ENCODE measurements at places on chromosomes 12 and 14.

DNA sequence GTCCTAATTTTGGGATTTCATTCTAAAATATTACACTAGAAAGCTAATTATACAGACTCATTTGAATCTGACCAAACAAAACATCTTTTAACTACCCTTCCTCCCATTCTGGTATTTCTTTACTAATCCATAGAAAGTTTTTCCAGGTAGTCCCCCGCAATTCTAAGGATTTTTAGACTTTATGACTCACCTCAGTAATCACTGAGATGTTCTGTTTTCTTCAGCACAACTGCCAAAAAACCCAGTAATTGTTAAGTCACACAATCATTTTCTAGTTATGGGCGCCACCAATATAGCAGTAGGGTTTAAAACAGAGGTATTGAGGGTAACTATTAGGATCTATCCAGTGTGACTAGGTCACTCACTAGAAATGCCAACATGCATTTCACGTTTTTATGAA is 1.6 kb upstream of the ARID4A start:
- H3K27me3 ChIP-seq = no peaks in the 10 kb centered on the region
- peaks cover 35% of the 10 kb centered on the region for H3K36me3 ChIP-seq
- H3K4me3 ChIP-seq = no peak overlapping the region
- H3K4me1 ChIP-seq = peaks cover 47% of the 10 kb centered on the region

GRCh38 chr14:92225731-92226130 is 97.2 kb upstream of the SLC24A4 start:
- no peaks in the 10 kb centered on the region for H3K36me3 ChIP-seq
- no peak overlapping the region for H3K4me3 ChIP-seq
- H3K27ac ChIP-seq = no peak overlapping the region

GRCh38 chr14:59160506-59160905 is 28.0 kb upstream of the DAAM1 start:
- DNase-seq = no peak
- no peaks in the 10 kb centered on the region for H3K36me3 ChIP-seq
- peaks cover 20% of the 10 kb centered on the region for H3K27me3 ChIP-seq
- H3K27ac ChIP-seq = no peak overlapping the region

DNA sequence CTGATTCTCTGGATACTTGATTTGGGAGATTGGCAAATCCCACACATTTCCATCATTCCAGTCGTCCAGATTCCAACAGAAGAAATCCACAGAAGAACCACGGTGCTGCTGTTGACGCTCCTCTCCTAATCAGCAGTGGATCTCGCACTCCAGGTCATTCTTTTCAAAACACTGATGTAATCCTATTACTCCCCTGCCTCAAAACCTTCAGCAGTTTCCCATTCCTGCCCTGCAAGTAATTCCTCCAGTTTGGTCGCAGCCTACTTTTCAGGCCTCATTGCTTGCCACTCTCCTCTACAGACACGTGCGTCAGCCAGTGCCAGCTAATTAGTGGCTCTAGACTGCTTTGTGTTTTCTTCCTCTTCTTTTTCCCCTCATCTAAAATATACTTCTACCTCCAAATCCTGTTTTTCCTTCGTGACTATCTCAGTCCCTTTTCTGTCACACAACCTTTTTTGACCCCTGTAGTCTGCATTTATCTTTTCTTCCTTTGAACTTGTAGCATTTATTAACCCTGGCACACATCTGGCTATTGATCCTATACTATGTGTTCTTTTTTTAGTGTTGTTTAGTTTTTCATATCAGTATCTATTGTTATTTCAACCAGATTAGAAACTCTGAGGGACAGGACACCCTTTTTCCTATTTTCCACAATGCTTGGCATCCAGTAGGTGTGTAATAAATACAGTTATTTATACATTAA is 36.8 kb downstream of the PRORP start:
- no peaks in the 10 kb centered on the region for H3K27me3 ChIP-seq
- H3K27ac ChIP-seq = no peak overlapping the region
- DNase-seq = no peak
- no peak overlapping the region for H3K4me3 ChIP-seq
- peaks cover 20% of the 10 kb centered on the region for H3K36me3 ChIP-seq

DNA sequence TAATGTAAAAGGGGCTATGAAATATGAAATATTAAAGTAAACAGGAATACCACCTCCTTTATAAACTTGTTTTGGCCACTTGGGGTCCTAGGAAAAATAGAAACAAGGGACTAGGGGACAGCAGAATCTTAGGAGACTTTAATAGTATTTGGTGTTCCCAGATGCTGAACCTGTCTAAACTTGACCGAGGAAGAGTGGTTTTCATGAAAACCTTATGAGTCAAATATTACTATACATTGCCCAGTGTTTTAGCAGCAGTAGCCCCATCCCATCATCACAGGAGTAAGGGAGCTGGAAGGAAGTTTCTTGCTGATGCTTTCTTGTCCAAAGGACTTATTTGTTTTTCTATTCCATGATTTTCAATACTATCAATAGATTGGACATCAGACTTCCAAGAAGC is 177.5 kb upstream of the CAND1 start:
- no peaks in the 10 kb centered on the region for H3K36me3 ChIP-seq
- H3K4me1 ChIP-seq = no peaks in the 10 kb centered on the region
- H3K4me3 ChIP-seq = no peak overlapping the region
- H3K27ac ChIP-seq = no peak overlapping the region

- H3K4me3 ChIP-seq = no peak overlapping the region
- H3K27me3 ChIP-seq = peaks cover 27% of the 10 kb centered on the region
- no peaks in the 10 kb centered on the region for H3K4me1 ChIP-seq
- no peaks in the 10 kb centered on the region for H3K36me3 ChIP-seq
- no peak overlapping the region for H3K27ac ChIP-seq
Measured at GRCh38 chr14:94665121-94665520, 52.9 kb downstream of the SERPINA3 start.

DNA sequence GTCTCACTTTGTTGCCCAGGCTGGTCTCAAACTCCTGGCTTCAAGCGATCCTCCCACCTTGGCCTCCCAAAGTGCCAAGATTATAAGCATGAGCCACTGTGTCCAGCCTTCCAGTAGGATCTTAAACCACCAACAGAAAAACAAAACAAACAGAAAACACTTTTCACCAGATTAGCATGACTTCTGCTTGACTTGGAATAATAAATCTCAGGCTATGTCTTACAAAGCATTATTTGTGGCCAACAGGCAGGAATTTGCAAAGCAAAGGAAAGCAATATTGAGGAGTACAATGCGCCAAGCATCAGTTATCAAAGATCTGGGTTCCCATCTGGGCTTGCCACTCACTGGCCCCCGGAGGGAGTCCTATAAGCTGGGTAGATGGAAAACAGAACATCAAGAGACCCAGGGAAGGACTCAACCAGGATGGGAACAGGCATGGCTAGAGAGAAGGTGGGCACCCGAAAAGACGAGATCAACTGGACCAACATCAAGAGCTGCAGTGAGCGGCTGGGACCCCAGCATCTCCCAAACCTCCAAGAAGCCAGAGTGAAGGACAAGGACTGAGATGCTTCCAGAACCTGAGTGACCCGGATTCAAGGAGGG is 101.2 kb downstream of the TMEM30B start:
- no peak overlapping the region for H3K27ac ChIP-seq
- no peaks in the 10 kb centered on the region for H3K36me3 ChIP-seq

- no peak for DNase-seq
- H3K27me3 ChIP-seq = no peaks in the 10 kb centered on the region
- H3K4me1 ChIP-seq = no peaks in the 10 kb centered on the region
- H3K4me3 ChIP-seq = no peak overlapping the region
Measured at GRCh38 chr14:104782808-104783139, 12.8 kb downstream of the AKT1 start.

DNA sequence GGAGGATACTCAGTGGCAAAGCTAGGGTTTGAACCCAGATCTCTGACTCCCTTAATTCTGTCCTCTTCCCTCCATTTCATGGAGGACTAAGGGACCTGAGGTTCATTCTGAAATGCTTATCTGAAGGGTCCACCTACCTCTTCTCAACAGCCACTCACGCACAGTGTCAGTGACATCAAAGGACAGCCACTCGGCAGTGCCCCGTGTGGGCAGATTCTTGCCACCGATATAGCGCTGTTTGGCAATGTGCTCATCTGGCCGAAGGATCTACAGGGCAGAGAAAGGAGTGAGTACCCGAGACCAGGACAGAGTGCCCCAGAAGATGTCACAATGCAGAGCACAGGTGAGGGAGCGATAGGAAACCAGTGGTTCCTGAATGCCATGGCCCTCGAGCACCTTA is 10.8 kb downstream of the TGFB3 start:
- no peak for DNase-seq
- H3K27ac ChIP-seq = no peak overlapping the region
- H3K27me3 ChIP-seq = no peaks in the 10 kb centered on the region

GRCh38 chr14:104596927-104597351 is 7.6 kb downstream of the TMEM179 start:
- DNase-seq = no peak
- peaks cover 3% of the 10 kb centered on the region for H3K27me3 ChIP-seq
- H3K4me3 ChIP-seq = no peak overlapping the region
- H3K4me1 ChIP-seq = no peaks in the 10 kb centered on the region

GRCh38 chr14:94768521-94769390 is 1.2 kb downstream of the GSC start:
- H3K27me3 ChIP-seq = peaks cover 88% of the 10 kb centered on the region
- H3K27ac ChIP-seq = peak overlapping the region; percentile 55
- peak overlapping the region; percentile 68 for H3K4me3 ChIP-seq
- peaks cover 16% of the 10 kb centered on the region for H3K4me1 ChIP-seq

- H3K27ac ChIP-seq = no peak overlapping the region
- H3K4me3 ChIP-seq = no peak overlapping the region
- no peaks in the 10 kb centered on the region for H3K4me1 ChIP-seq
- H3K27me3 ChIP-seq = peaks cover 3% of the 10 kb centered on the region
Measured at GRCh38 chr14:76088326-76088725, 63.4 kb upstream of the GPATCH2L start.

DNA sequence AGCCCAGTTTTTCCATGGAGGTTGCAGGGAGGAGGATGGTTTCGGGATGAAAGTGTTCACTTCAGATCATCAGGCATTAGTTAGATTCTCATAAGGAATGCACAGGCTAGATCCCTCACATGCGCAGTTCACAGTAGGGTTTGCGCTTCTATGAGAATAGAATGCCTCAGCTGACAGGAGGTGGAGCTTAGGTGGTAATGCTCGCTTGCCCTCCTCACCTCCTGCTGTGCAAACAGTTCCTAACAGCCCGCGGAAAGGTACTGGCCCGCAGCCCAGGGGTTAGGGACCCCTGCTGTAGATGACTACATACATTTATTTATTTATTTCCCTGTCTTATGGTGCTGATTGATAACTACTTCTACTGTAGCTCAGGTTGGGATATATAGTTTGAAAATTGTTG is 93.2 kb downstream of the FBXO33 start:
- H3K4me1 ChIP-seq = peaks cover 19% of the 10 kb centered on the region
- H3K27me3 ChIP-seq = no peaks in the 10 kb centered on the region
- no peak overlapping the region for H3K4me3 ChIP-seq
- H3K36me3 ChIP-seq = peaks cover 33% of the 10 kb centered on the region
- no peak overlapping the region for H3K27ac ChIP-seq

GRCh38 chr12:53543539-53543938 is 36.3 kb upstream of the NPFF start:
- H3K36me3 ChIP-seq = peaks cover 10% of the 10 kb centered on the region
- peaks cover 11% of the 10 kb centered on the region for H3K4me1 ChIP-seq
- H3K4me3 ChIP-seq = no peak overlapping the region
- peak overlapping the region; percentile 63 for H3K27ac ChIP-seq

DNA sequence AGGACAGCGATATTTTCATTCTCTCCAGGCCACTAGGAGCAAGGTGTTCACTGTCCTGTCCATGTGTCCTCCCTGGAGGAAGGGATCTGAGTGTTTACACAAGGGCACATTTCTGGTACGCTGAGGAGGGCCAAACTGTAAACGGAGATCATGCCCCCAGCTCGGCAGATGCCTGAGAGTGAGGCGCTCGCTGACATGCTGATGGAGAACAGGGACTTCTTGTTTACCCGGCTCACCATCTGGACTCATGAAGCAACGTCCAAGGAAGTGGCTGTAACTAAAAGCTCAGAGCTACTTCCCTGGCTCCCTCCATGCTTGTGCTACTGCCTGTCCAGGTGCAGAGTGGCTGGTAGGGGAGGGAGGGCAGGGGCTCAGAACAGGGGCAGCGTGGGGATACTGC is 43.4 kb upstream of the KCNA1 start:
- no peak overlapping the region for H3K27ac ChIP-seq
- no peak for DNase-seq
- peaks cover 3% of the 10 kb centered on the region for H3K4me1 ChIP-seq

GRCh38 chr14:73339846-73340595 is 102.7 kb downstream of the PAPLN start:
- H3K36me3 ChIP-seq = peaks cover 2% of the 10 kb centered on the region
- H3K27me3 ChIP-seq = no peaks in the 10 kb centered on the region
- no peak for DNase-seq
- H3K4me3 ChIP-seq = no peak overlapping the region
- peaks cover 4% of the 10 kb centered on the region for H3K4me1 ChIP-seq

DNA sequence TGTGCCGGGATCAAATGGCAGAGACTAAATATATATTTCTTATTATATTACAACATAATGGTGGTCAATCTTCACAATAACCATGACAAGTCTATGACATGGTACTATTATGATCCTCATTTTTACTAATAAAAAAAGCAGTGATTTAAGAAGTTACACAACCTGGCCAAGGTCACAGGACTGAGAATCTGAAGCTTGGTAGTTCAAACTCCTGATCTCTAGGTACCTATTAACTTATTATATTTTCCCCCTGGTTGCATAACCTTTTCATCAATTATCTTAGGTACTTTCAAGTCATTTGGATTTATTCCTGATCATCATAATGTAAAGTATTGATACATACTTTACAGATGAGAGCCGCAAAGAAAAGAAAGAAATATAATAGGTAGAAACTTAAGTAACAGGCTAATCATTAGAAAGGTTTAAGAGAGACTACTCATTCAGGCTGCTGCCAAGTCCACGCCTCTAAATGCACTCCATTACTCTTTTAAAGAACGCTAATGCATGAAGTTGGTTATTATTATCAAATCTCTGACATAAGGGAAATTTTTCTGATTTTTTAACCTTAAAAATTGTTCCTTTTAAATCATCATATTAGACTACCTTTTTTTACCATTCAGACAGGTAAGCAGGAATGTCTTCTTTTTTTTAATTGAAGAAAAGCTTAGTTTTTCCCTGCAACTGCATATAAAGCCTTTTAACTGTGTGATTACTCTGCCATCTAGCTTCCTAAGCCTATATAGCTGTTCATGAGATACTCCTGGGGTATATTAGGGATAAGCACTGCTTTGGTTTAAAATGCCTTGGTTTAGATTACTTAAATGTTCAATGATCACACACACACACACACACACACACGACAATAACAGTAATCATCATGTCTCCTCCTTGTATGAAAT is 35.6 kb downstream of the RPS29 start:
- DNase-seq = no peak
- no peak overlapping the region for H3K27ac ChIP-seq
- peaks cover 3% of the 10 kb centered on the region for H3K27me3 ChIP-seq
- no peak overlapping the region for H3K4me3 ChIP-seq
- no peaks in the 10 kb centered on the region for H3K36me3 ChIP-seq

DNA sequence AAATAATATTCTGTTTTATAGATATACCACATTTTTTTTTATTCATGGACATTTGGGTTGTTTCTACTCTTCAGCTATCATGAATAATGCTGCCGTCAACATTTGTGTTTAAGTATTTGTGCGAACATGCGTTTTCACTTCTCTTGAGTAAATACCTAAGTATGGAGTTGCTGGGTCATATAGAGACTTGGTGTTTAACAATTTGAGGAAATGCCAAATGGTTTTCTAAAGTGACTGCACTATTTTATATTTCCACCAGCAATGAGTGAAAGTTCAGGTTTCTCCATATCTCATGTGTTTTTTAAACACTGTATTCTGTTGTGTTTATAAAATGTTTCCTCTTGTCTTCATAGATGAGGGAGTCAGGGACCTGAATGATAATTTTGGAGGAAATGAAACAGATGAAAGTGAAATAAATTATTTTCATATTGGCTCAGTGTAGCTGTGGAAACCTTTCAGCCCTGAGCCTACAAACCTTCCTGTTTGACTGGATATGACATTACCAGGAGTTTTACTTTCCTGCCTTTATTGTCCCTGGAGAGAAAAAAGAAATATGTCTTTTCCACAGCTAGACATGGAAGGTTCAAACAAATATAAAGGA is 26.3 kb downstream of the DAAM1 start:
- no peak for DNase-seq
- no peaks in the 10 kb centered on the region for H3K27me3 ChIP-seq
- no peak overlapping the region for H3K4me3 ChIP-seq

Data from activated CD8-positive, alpha-beta memory T cell treated with anti-CD3 and anti-CD28 coated beads, Interleukin-2, amount 10 ng/mL, durations not matched to agents 7 days and 5 days (primary cell).